ENCODE measurements at places on chromosomes 7 and 10.

DNA sequence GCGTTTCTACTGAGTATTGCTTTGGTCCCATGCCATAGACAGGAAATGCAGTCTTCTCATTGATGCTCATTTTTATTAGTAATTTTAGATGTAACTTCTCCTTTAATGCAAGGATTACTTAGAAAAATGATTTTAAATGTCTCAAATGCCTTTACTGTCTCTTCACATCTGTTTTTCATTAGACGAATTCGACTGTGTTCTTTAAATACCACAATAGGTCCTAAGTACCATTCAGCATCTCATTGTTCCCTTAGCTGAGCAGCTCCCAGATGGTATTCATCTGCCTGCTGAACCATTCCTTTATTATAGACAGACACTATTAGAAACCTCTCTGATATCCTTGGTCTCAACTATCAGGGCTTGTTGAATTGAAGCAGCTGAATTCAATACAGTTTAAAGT, 113.6 kb downstream of the LSMEM1 start:
- no peak for DNase-seq

DNA sequence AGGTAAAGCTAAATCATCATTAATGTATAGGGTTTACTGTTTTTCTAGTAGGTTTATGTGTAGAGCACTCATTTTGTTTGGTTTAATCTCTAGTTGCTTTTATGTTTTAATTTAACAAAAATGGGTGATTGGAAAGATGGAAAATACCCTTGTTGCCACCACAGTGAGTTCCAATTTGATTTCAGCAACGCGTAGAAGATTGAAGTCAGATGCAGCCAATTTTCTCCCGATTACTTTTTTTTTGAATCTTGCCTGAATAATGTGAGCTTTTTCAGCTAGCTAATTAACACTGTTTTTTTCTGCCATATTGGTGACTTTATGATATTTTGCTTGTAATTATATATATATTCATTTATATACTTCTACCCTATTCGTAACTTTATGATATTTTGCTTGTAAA, 293.8 kb downstream of the SDK1 start:
- no peak for DNase-seq

DNA sequence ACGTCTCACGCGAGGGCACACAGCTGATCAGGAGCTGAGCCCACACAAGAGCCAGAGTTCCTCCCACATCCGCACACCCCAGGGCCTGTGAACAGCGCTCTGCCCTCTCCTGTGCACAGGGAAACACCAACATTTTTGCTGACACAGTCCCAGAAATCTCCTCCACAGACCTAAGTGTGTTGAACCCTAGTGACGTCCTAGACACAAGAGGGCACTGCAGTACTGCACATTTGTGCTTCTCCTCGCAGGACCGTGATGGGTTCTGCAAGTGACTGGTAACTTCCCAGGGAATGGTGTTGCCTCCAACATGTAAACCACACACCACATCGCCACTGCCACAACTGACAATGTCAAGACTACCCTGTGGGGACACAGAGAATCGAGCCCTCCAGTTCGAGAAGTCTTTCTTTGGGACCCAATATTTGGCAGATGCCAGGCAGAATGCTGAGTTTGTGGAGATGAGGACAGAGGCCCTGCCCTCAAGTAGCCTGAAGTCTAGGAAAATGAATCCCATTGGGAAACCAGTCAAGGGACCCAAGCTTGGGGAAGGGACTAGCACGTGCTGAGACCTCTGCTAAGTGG, 170.3 kb downstream of the PAXIP1 start:
- peak; percentile 42 for DNase-seq

GRCh38 chr10:120891365-120891764, 40.2 kb downstream of the WDR11 start:
- no peak for DNase-seq

DNA sequence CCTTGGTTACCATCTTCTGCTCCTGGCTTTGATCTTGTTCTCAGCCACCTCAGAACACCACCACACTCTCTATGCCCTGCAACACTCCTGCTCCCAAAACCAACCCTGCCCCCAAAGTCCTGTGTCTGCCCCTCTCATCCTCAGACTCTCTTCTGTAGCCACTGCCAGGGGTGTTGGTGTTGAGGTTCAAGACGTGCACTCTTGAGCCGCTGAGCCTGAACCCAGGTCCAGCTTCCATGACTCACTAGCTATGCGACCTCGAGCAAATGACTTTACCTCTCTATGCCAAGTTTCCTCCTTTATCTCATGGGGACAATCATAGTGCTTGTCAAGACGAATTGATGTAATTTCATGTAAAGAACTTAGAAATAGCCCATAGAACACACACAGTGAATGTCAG, 840 bp upstream of the ATP6V0A4 start:
- DNase-seq, result no peak
